Kidney tubule cell (primary cell): ENCODE measurements at places on chromosomes 2 and 18.

DNA sequence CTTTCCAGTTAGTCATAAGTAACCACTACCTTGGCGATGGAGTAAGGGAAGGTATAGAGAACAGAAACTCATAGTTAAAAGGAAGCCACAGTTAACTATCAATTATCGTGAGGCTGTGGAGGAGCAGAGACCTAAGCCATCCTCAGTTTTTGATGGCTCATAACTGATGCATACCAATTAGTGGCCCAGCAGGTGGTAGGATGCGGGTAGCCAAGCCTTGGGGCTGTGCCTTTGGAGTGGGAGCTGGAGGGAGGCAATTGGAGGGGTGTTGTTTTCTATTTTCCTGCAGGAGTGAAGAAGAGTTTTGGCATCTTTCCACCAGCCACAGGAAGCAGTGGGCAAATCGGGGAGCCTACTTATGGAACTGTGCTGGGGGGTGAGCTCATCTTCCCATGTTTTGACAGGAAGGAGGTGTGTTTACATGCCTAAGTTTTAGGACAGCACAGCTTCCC lies 194.8 kb downstream of the TPGS2 start:
- peak; percentile 28 for DNase-seq

GRCh38 chr18:77116201-77117080 lies 16.1 kb downstream of the MBP start:
- no peak for DNase-seq

- DNase-seq, result no peak
These were observed 53.8 kb downstream of the CYP27C1 start for GRCh38 chr2:127166231-127166860.

- DNase-seq, result peak; percentile 84
These were observed 154.1 kb downstream of the HDAC4 start for GRCh38 chr2:239246723-239247122.

DNA sequence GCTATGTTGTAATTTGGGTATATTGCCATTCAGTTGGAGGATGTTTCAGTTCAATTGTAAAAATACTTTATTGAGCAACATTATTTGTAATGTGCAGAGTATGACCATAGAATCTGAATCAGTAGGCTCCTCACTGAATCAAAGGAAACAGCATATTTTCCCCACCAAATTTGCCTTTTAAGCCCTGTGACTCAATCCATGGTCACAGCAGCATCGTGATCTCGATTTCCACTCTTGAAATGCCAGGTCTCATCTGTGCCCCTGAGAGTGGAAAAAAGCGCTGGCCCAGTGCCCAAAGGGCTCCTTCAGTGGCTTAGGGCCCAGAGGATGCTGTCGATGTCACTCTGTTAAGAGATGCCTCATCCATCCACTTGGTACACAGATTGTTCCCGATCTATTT lies 57.5 kb downstream of the FHOD3 start:
- peak; percentile 62 for DNase-seq

DNA sequence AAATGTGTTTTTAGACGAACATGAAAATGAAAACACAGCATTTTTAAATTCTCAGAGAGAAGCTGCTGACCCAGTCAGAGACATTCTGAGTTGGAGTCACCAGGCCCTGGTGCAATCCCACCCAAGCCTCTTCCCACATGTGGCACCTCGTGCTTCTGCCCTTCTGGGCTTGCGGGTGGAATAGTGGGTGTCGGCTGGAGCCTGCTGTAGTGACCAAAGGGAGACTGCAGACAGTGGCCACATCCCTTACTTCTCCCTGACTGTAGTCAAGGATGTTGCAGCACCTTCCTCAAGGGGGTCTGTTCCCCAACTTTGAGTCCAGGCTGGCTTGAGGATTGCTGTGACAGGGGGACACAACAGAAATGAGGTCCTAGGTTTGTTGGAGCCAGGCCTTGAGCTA lies 104.4 kb upstream of the GLI2 start:
- no peak for DNase-seq

- DNase-seq, result peak; percentile 27
These were observed 129.4 kb upstream of the CXCR4 start for GRCh38 chr2:136247204-136247950.

- no peak for DNase-seq
These were observed 2.0 kb upstream of the ITGA6 start for GRCh38 chr2:172425336-172425735.

DNA sequence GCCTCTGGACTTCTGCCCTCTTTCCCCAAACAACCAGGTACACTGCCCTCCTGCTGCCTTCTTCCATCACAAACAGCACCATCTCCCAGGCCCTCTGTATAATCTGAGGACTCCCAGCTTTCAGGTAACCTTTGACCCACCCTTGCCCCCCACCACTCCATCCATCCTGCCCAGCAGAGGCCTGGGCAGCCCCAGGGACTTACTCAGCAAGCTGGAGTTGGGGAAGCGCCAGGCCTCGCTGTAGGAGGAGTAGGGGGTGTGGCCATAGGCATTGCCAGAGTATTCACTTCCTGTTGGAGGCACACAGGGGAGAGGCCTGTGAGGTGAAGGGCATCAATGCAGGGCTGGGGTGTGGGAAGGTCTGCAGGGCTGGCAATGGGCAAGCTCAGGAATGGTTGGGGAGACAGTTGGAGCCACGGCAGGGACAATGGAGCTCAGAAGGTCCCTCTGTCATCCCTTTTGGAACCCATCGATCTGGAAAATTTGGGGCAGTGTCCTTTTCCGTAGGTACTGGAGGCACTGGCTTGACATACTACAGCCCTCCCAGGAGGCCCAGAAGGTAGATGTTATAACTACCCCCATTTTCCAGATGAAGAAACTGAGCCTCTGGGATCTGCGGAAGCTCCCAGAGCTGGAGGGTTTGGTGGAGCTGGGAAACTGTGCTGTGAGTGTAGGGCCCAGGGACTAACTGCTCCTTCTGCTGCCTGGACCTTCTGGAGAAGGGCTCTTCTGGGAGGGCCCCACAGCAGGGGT lies 46.3 kb downstream of the PSD4 start:
- DNase-seq, result peak; percentile 88

DNA sequence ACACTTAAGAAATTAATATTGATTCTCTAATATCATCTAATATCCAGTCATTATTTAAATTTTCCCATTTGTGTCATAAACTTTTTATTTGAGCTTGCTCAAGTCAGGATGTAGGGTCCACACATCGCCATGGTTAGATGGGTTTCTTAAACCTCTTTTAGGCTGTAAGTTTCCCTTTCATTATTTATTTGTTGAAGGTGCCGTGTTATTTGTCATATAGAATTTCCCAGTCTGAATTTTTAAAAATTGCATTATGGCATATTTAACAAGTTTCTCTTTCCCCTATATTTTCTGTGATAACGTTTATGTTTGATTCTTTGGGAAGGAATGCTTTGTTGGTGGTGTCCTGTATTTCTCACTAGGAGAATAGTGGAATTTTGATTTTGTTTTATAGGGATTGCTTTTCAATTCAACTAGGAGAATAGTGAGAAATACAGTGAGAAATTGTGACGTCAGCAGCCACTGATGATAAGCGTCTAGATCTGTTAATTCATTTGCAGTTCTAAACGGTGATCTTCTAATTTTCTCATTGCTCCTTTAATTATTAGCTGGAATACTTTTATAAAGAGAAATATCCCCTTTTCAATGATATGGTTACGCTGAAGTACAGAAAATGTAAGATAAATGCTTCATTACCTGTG lies 44.6 kb upstream of the AAK1 start:
- no peak for DNase-seq

GRCh38 chr2:58920001-58920400 lies 678.9 kb upstream of the FANCL start:
- DNase-seq, result no peak

DNA sequence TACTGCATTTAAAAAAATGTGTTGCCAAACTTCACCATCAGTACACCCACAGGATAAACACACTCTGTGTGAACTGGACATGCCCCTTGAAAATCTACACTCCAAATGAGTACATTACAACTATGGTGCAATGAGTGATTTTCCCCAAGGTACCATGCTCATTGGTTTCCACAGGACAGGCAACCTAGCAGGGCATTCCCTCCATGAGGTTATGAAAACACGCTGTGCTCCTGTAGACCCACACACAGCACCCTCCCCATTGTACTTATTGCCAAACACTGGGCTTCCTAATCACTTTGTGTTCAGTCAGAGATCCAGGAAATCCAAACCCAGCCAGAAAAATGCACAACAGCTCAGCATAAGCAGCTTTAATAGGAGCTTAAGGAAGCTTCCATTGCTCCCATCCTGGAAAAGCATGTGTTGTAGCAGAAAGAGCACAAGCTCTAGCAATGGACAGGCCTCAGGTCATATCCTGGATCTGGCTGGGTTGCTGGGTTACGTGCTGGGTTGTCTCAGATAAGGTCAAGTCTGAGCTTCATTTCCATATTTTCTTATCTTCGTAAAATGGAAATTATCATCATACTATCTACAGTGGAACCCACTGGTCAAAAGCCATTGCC lies 20.8 kb upstream of the ATIC start:
- DNase-seq, result no peak

GRCh38 chr2:236748385-236748784 lies 178.8 kb downstream of the ACKR3 start:
- no peak for DNase-seq

GRCh38 chr2:82795446-82795845 lies 1663.6 kb downstream of the SUCLG1 start:
- DNase-seq, result peak; percentile 71

- no peak for DNase-seq
These were observed 150.0 kb downstream of the LPIN1 start for GRCh38 chr2:11896386-11896785.

DNA sequence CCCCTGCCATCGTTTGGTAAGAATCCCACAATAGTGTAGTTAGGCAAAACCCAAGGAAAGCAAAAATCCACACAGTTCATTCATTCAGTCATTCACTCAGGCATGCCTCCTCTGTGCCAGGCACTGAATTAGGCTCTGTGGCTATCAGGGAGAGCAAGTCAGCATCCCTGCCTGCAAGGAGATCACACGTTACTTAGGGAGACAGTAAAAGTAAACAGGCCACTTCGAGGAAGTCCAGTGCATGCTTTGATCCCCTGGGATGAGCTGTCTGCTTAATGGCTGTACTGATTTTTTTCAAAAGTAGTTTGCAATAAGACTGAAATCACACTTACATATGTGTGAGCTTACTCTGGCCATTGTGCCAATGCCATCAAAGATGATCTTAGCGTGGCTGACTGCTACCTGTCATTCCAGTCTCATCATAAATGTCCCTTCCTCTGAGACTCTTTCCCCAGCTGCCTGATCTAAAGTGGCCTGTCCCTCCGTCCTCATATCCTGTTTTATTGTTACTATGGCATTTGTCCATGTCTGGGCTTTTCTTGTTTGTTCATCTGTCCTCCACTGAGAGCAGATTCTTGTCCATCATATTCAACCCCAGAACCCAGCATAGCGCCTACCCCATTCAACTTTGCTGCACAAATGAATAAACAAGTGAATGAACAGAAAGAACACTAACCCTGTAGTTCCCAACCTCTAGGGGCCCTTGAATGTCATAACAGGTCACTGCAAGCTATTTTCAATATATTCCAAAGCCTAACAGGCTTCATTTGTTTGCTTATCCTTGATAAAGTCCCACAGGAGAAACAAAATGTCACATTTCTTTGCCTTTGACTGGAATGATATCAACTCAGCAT lies 84.1 kb downstream of the GALNT14 start:
- peak; percentile 18 for DNase-seq
